Activated T-cell treated with anti-CD3 and anti-CD28 coated beads, Interleukin-2, amount 50 U/mL, for 24 hours (primary cell): ENCODE measurements at places on chromosomes 1 and 21.

DNA sequence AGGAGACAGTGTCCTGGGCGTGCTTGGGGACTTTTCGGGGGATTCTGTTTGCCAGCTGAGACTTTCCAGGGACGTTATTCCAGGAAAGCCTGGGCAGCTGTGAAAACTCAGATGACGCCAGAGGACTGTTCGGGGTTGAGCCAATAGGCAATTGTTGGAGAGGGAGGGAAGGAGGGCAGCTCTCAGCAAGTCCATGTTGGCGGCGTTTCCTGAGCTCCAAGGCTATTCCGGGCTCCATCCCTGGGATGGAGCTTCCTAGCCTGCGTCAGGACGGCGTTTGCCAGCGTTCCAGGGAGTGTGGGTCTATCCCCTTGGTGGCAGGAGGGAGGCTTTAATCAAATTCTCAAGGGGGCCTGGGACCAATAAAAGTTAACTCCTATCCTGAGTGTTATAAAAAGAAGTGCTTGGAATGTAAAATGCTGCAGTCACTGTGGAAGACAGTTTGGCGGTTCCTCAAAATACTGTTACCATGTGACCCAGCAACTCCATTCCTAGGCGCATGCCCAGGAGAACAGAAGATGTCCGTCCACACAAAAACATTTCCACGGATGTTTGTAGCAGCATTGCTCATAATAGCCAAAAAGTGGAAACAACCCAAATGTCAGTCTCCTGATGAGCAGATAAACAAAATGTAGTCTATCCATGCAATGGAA is 15.2 kb downstream of the SLC27A3 start:
- DNase-seq: no peak

- DNase-seq: peak; percentile 66
Observed at GRCh38 chr1:167460836-167461235, 57.5 kb downstream of the CD247 start.

GRCh38 chr1:182086620-182087019 is 25.1 kb upstream of the ZNF648 start:
- DNase-seq: no peak

GRCh38 chr1:145956781-145957442 is 905 bp downstream of the LIX1L start:
- DNase-seq: no peak

GRCh38 chr21:44436958-44437357 is 18.4 kb upstream of the LRRC3 start:
- no peak for DNase-seq

DNA sequence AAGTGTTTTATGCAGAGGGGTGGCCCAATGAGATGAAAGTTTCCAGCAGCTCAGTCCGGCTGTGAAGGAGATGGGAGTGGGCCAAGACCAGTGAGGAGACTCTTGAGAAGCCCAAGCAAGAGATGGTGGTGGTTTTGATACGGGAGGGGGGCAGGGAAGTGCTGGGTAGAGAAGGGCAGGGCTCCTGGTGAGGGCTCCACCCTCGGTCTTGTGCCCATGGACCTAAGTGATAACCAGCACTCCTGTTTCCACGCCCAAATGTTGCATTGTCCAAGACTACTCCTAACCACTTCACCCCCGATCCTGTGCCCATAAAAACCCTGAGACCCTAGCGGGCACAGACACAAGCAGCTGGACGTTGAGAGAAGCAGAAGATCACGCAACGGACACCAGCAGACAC is 140.9 kb downstream of the MIS18A start:
- DNase-seq: no peak

DNA sequence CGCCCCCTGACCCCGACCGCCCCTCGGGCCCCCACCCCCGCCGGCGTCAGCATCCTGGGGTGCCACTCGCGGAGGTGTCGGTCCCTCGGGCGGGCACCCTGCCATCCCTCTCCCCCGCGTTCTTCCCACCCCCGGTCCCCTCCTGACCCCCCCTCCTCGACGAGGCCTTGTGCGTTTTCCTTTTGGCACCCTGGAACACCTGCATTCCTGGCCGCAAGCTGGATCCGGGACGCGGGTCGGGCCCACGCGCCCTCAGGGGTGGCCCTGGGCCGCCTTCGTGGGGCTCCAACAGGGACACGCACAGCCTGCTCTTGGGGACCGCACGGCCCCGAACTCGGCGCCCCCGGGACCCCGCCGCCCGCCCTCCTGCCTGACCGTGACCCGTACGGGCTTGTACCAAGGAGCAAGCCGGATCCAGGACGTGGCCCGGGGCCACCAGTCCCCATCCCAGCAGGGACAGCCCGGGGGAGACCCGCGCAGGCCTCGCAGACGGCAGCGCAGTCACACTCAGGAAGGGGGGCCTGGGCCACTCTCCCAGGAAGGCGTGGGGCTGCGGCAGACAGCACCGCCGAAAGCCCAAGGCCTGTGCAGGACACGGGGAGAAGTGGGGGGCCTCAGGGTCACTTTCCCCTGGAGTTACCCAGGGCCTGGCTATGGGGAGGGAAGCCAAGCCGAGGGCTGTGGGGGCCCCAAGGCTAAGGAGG is 579 bp upstream of the SLC19A1 start:
- peak; percentile 63 for DNase-seq

DNA sequence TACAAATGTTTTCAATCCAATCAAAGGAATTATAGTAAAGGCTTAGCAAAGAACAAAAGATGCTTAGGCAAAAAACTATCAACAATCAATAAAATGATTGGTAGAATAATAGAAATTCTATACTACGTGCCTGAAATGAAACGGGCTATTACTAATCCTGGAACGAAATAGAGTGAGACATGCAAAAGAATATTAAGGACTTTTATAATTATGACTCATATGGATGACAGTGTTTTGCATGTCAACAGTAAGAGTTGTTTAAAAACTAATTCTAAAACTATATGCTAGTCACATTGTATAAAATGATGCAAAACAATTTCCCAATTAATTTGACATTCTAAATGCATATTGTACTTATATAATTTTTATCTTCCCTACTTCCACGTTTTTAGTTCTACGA is 35.6 kb downstream of the LRRIQ3 start:
- no peak for DNase-seq

- DNase-seq: peak; percentile 52
Observed at GRCh38 chr1:184881941-184882913, 92.1 kb downstream of the NIBAN1 start.

DNA sequence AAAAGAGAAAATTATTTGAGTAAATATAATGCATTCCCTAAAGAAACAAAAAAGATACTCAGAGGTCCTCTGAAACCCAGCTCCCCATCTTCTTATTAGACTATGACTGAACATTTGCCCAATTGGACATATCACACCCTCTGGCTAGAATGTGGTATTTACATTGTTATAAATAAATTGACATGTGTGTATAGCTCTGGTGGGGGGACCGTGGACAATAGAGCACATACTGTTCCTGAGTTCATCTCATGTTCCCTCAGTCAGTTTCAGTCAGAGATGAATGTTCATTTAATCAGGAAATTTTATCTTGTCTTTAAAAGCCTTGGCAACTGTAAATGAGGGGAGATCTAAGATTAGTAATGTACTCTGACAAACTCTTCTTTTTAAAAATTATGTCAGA is 459.3 kb upstream of the ADAMTS5 start:
- no peak for DNase-seq

DNA sequence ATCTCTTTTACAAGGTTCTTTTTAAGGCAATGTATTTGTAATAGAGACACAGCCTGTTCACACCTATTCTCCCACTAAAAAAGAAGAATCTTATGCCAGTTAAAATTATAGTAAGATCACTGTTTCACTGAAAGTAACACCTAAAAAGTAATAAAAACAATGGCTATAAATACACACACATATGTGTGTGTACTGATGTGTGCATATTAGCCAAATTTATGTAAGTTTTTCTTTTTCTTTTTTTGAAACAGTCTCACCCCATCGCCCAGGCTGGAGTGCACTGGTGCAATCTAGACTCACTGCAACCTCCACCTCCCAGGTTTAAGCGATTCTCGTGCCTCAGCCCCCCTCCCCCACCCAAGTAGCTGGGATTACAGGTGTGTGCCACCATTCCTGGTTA is 56.8 kb upstream of the SLC30A10 start:
- DNase-seq: no peak

DNA sequence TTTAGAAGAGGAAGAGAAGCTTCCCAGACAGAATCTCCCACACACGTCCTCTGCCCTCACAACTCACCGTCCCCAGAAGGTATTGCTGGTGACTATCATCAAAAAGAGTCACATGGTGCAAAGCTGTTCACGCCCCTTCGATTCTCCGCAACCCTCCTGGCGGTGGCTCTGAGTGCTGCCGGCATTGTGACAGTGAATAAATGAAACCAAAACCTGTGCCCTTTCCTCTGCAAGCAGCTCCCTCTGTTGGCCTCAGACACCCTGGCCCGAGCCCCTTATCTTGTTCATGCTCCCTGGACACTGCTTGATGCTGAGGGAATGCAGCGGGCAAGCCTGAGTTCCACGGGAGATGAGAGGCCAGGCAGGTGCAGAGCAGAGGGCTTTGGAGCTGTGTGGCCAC is 510.3 kb downstream of the NPHP4 start:
- DNase-seq: peak; percentile 53
